ENCODE measurements at places on chromosomes 11 and 22.

- DNase-seq = peak; percentile 10
Observed at GRCh38 chr11:129323896-129324502, 51.6 kb upstream of the BARX2 start.

GRCh38 chr22:49382451-49382735 is 445.3 kb downstream of the BRD1 start:
- no peak for DNase-seq

DNA sequence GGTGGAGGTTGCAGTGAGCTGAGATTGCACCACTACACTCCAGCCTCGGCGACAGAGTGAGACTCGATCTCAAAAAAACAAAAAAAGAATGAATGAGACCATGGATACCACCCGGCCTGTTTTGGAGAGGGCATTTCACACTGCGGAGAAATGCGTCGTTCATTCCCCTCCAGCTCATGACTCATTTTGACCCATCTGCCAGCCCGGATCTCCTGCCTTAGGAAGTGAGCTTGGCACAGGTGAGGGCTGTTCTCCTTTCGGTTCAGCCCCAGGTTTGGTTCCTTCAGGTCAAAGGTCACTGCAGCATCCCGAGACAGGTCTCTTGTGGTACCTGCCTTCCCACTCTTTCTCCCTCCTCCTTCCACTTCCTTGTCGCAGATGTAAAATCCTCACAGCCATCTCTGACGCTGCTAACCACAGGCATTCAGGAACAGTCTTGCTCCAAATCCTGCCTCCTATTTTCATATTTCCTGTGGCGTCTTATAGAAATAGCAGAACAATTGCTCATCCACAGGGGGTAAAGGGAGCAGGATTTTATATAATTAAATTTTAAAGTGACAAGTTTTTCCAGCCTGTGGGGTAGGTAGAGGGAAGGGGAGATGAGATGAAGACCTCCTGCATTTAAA is 517.9 kb downstream of the NTM start:
- DNase-seq = peak; percentile 85

- DNase-seq = peak; percentile 32
Observed at GRCh38 chr11:29135504-29135903, 881.3 kb downstream of the KCNA4 start.

GRCh38 chr11:117840881-117841550 is 16.5 kb upstream of the FXYD2 start:
- DNase-seq = no peak

DNA sequence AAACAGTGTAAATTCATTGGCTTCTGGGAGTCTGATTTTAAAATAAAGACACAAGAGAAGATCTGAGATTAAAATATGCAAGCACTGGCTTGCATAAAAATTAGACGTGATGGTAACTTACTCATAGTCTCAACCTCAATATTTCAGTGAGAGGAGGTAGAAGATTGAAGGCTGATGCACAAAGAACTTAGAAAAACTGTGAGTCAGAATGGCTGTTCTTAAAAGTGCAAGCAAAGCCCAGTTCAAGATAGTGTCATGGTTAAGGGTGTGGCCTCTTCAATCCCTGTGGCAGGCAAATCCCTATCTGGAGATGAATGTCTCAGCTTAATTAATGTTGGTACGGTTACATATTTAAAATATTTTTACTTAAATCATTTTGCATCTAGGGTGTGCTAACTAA is 33.6 kb upstream of the FIBIN start:
- DNase-seq = no peak

DNA sequence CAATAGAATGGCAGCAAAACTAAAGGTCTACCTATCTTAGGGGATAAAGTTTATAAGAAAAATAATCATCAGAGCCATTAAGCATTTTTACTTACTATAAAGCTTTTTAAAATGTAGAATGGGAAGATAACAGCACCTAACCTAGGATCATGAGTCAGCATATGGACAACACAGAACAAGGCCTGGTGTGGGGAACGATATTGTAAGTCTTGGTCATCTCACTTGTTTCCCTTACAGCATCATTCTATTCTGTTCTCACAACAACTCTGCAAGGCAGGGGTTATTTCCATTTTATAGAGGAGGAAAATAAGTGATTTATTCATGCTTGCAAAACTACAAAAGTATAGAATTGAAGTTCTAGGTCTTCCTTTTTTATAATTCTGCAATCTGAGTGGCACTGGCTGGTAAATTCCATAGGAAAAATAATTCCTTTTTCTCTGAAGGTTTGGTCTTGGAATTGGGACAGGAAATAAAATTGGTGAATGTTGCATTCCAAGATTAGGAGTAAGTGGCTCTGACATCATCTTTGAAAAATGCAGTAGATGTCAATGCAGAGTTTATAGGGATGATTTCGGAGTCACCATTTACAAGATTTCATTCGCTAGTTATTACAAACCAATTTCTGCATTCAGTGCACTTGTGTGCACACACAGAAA is 423.0 kb downstream of the DYNC2H1 start:
- peak; percentile 70 for DNase-seq

DNA sequence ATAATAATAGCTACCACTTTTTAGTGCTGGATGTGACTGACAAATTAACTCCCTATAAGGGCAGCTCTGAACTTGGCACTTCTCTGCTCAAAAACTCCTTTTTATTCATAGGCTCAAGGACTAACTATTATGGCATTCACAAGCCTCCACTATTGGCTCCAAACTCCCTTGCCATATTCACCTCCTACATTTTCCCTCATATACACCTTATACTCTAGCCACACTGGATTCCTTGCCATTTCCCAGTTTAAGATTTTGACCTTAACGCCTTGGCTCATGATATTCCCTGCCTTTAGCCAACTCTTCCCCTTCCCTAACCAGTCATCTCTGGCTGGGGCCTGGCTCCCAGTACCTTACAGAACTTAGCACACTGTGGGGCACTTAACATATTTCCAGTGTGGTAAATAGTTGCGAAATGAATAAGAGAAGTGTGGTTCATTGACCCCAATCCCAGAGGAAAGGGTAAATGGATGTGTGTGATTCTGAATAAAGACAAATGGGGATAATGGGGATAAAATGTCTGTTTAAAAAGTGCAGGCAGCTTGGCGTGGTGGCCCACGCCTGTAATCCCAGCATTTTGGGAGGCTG is 40.0 kb upstream of the SORL1 start:
- no peak for DNase-seq

GRCh38 chr11:70142221-70142875 is 60.7 kb upstream of the FADD start:
- DNase-seq = no peak

DNA sequence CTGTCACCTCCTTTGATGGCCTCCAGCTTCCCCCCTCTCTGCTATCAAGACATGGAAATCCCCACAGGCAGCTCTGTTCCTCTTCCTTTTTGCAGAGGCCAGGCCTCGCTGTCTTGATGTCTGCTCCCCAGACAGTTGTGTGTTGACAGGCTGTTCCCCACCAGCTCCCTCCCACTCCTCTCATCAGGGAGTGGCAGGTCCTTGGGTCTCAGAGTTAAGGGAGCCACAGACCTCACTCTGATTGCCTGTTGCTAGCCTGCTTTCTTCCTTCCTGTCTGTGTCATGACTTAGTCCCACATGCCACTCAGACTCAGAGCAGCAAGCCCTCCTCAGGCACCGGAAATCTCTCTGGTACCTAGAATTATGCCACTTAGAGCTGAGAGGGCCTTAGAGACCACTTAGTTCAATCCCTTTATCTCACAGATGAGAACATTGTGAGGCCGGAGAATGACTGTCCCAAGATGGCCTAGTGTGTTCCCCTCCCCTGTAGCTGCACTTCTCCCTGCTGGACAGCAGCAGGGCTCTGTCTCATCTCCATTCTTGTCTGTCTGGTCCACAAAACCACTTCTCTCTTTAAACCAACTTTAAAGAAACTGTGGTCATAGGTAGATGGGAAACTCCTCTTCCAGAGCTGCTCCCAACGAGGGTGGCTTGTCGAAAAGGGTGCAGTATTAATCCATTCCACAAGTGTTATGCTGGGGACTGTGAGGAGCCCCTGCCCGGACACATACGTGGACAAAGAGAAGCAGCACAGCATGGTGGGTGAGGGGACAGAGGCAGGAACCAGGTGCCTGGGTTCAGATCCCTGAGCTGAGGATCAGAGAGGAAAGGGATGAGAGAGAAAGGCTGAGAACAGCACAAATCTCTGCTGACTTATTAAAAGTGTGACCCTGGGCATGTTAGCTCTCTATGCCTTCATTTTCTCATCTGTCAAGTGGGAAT is 4.2 kb downstream of the AMPD3 start:
- DNase-seq = no peak

DNA sequence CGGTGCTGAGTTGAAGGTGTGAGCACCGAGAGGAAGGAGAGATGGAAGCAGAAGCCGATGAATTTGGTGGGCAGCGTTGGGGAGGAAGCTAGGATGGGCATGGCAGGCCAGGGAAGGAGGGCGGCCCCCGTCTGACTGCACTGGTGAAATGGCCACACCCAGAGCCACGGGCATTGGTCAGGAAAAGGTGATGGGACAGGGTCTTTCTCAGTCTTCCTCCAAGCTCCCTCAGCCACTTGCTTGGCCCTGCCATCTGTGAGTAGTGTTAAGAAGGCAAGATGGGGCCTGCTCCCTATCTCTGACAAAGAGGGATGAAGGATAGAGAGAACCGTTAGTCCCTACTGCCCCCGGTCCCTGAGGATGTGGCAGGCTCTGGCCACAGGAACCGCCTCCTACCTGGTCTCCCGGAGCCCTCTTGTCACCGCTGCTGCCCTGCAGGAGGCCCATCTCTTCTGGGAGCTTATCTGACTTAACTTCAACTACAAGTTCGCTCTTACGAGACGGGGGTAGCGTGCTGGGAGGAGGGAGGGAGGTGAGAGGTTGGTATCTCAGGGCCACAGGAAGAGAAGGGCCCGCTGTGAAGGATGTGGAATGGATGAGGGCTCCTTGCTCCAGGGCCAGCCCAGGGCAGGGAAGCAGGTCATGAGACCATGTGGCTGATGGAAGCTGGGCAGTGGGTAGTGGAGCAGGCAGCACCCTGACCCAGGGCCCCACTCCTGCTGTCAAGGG is 6.8 kb downstream of the MCAM start:
- no peak for DNase-seq

DNA sequence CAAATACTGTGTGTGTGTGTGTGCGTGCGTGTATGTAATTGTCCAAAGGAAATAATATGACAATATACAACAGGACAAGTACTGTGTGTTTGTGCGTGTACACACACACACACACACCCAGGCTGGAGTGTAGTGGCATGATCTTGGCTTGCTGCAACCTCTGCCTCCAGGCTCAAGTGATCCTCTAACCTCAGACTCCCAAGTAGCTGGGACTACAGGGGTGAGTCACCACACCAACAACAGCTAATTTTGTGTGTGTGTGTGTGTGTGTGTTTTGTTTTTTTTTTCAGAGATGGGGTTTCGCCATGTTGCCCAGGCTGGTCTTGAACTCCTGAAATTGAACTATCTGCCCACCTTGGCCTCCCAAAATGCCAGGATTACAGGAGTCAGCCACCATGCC is 61.5 kb downstream of the NUP98 start:
- DNase-seq = no peak

- no peak for DNase-seq
Observed at GRCh38 chr11:81886406-81887075, 847.1 kb downstream of the FAM181B start.

- no peak for DNase-seq
Observed at GRCh38 chr11:61071208-61071681, 31.0 kb upstream of the CD5 start.

GRCh38 chr11:115700496-115700895 is 196.3 kb upstream of the CADM1 start:
- DNase-seq = no peak
